ENCODE measurements at places on chromosomes 2 and 18.
A peak's percentile ranks its signal among the peaks of the same experiment; 100 is the strongest.

- DNase-seq, result no peak
Observed at GRCh38 chr2:183390109-183390508, 265.9 kb downstream of the NUP35 start.

DNA sequence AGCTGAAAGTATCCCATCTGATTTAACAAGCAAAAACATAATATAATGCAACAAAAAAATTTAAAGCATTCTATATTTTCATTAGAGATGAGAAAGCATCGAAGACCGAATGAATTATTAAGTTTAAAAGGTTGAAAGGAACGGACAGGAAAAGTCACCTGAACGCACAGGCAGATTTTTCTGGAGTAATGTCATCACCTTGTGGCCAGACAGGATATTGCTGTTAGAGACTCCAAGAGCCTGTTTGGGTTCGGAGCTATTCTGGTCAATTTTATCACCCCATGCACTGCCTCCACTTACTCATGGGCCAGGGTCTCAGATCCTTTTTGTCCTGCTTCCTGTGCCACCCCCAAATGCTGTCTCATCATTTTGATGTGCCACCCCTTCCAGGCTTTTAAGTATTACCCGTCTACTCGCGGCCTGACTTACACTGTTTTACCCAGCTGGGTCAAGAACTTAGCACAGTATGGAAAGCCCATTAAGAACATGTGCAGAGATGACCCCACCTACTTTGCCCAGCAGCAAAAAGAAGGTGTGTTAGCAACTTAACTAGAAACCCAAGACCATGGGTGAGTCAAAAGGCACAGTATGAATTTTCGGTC is 27.3 kb downstream of the GKN2 start:
- DNase-seq, result peak; percentile 65

- DNase-seq, result peak; percentile 9
Observed at GRCh38 chr18:42459873-42460272, 504.8 kb downstream of the PIK3C3 start.

- no peak for DNase-seq
Observed at GRCh38 chr2:5849562-5849961, 157.4 kb downstream of the SOX11 start.

GRCh38 chr2:457792-458424 is 170.0 kb upstream of the ALKAL2 start:
- no peak for DNase-seq

Measured in bronchial epithelial cell (primary cell).